Activated CD4-positive, alpha-beta memory T cell treated with anti-CD3 and anti-CD28 coated beads for 36 hours (primary cell): ENCODE measurements at places on chromosomes 6 and 20. TPM values are rescaled to one million over a fixed set of nuclear protein-coding genes. Genes with fewer than 3 reads are reported as not detected.

ZNF165 gene
- total RNA-seq: 4.0 TPM

ANKEF1 gene
- total RNA-seq: 1.3 TPM

SNX21 gene
- 1.8 TPM for total RNA-seq

LHFPL5 gene
- total RNA-seq: not detected

DEFB124 gene
- not detected for total RNA-seq

CLDN20 gene
- total RNA-seq: not detected

NINL gene
- 2.7 TPM for total RNA-seq

MCM8 gene
- total RNA-seq: 46.8 TPM

GJE1 gene
- not detected for total RNA-seq

SEMG1 gene
- total RNA-seq: not detected

C20orf96 gene
- total RNA-seq: 6.4 TPM

SLC17A3 gene
- not detected for total RNA-seq

TMEM14B gene
- total RNA-seq: 86.9 TPM

SIRPA gene
- total RNA-seq: not detected

WASF1 gene
- total RNA-seq: 1.9 TPM

SALL4 gene
- total RNA-seq: not detected

TCF15 gene
- not detected for total RNA-seq

CYB5R4 gene
- total RNA-seq: 26.2 TPM

NUP43 gene
- total RNA-seq: 69.8 TPM

CGA gene
- total RNA-seq: not detected

FOXA2 gene
- total RNA-seq: not detected

OVOL2 gene
- total RNA-seq: not detected

KCNB1 gene
- total RNA-seq: not detected

HLA-DRB5 gene
- 0.48 TPM for total RNA-seq

APOBEC2 gene
- not detected for total RNA-seq

IMPG1 gene
- total RNA-seq: not detected
